ENCODE measurements at places on chromosomes 5 and 9.

- H3K4me1 ChIP-seq: no peaks in the 10 kb centered on the region
- H3K27me3 ChIP-seq: peaks cover 15% of the 10 kb centered on the region
- no peak overlapping the region for H3K4me3 ChIP-seq
- H3K36me3 ChIP-seq: no peaks in the 10 kb centered on the region
- no peak overlapping the region for H3K27ac ChIP-seq
These were observed 25.2 kb downstream of the RALGPS1 start for GRCh38 chr9:126939821-126940221.

- no peaks in the 10 kb centered on the region for H3K4me1 ChIP-seq
- no peak for DNase-seq
- H3K27ac ChIP-seq: no peak overlapping the region
- peaks cover 6% of the 10 kb centered on the region for H3K36me3 ChIP-seq
- no peaks in the 10 kb centered on the region for H3K27me3 ChIP-seq
- H3K4me3 ChIP-seq: no peak overlapping the region
These were observed 10.6 kb downstream of the SPINK4 start for GRCh38 chr9:33250458-33250995.

- H3K27me3 ChIP-seq: peaks cover 56% of the 10 kb centered on the region
- no peak overlapping the region for H3K4me3 ChIP-seq
- H3K4me1 ChIP-seq: no peaks in the 10 kb centered on the region
- H3K36me3 ChIP-seq: no peaks in the 10 kb centered on the region
- H3K27ac ChIP-seq: no peak overlapping the region
These were observed 70.3 kb upstream of the MAP1B start for GRCh38 chr5:72036951-72037350.

- DNase-seq: no peak
- H3K27me3 ChIP-seq: no peaks in the 10 kb centered on the region
- no peak overlapping the region for H3K4me3 ChIP-seq
- H3K4me1 ChIP-seq: peaks cover 10% of the 10 kb centered on the region
- no peak overlapping the region for H3K27ac ChIP-seq
These were observed 26.1 kb upstream of the ANXA6 start for GRCh38 chr5:151183456-151184245.

- no peak overlapping the region for H3K4me3 ChIP-seq
- H3K27me3 ChIP-seq: no peaks in the 10 kb centered on the region
- H3K27ac ChIP-seq: no peak overlapping the region
These were observed 123.4 kb downstream of the BASP1 start for GRCh38 chr5:17340819-17341218.

- no peaks in the 10 kb centered on the region for H3K27me3 ChIP-seq
- H3K27ac ChIP-seq: no peak overlapping the region
- no peaks in the 10 kb centered on the region for H3K36me3 ChIP-seq
- H3K4me3 ChIP-seq: no peak overlapping the region
- no peak for DNase-seq
These were observed 298.8 kb downstream of the ASTN2 start for GRCh38 chr9:117116084-117116483.

DNA sequence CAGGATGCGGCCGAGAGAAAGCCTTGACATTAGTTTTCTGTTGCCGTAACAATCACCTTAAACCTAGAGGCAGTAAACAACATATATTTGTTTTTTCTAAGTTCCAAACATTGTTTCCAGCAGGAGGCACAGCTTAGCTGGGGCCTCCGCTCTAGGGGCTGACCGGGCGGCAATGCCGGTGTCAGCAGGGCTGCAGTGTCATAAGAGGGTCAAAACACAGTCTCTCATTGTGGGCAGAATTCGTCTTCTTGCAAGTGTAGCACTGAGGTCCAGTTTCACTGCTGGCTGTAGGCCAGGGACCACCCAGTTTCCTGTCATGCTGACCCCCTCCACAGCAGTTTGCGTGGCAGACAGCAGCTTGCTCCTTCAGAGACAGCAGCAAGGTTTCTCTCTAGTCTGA is 186.2 kb downstream of the PJA2 start:
- no peak overlapping the region for H3K4me3 ChIP-seq
- no peak for DNase-seq
- H3K27ac ChIP-seq: no peak overlapping the region
- H3K4me1 ChIP-seq: no peaks in the 10 kb centered on the region

DNA sequence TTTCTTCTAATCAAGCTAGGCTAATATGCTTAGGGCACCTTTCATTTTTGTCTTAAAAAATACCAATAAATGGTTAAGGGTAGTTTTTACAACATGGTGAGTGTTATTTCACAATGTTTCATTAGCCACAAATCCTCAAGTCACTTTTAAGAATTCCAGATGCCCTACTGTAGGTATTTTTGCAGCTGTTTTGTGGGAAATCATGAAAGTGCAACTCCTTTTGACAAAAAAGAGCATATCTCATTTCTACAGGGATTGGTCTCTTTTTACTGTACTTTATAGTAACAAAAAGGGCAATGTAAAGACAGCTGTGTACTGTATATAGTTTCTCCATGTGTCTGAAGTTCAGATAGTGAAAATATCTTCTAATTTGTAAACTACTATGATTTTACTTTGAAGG is 28.3 kb upstream of the GAS1 start:
- H3K4me1 ChIP-seq: no peaks in the 10 kb centered on the region
- no peak overlapping the region for H3K4me3 ChIP-seq
- H3K27me3 ChIP-seq: peaks cover 64% of the 10 kb centered on the region
- H3K27ac ChIP-seq: no peak overlapping the region
- no peak for DNase-seq

DNA sequence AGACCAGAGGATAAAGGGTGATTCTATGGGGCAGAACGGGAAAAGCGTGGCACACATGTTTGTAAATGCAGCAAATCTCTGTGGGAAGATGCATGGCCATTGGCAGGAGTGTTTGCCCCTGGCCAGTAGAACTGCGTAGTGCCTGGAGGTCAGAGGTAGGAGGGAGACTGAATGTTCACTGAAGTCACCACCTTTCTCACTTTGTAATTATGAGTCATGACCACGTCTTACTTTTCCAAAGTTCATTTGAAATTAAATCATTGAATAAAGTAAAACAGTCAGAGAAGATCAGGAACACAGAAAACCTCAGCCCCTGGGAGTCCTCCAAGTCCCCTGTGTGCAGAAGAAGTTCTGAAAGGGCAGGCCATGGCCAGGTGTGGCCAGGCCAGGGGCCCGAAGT is 4.6 kb downstream of the PTGES start:
- H3K27ac ChIP-seq: no peak overlapping the region
- H3K36me3 ChIP-seq: no peaks in the 10 kb centered on the region
- peaks cover 16% of the 10 kb centered on the region for H3K4me1 ChIP-seq
- no peak for DNase-seq
- H3K4me3 ChIP-seq: no peak overlapping the region
- peaks cover 7% of the 10 kb centered on the region for H3K27me3 ChIP-seq

DNA sequence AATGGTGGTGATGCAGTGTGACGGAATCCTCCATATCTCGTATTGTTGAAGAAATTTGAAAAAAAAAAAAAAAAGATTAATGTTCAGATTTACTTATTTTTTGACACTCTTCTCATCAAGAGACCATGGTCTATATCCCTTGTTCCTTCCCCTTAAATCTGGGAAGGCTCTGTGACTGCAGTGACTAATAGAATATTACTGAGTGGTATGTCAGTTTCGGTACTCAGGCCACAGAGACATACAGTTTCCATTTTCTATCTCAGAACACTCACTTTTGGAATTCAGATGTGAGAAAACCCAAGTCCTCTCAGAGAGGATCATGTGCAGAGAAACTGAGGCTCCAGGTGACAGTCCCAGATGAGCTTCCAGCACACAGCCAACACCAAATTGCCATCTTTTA is 1193.5 kb downstream of the DTWD2 start:
- no peak for DNase-seq
- no peaks in the 10 kb centered on the region for H3K27me3 ChIP-seq
- no peak overlapping the region for H3K4me3 ChIP-seq

GRCh38 chr5:126449751-126450271 is 26.6 kb downstream of the GRAMD2B start:
- H3K36me3 ChIP-seq: peaks cover 2% of the 10 kb centered on the region
- DNase-seq: peak; percentile 72
- peak overlapping the region; percentile 99 for H3K27ac ChIP-seq
- H3K4me3 ChIP-seq: peak overlapping the region; percentile 93
- H3K4me1 ChIP-seq: peaks cover 89% of the 10 kb centered on the region

DNA sequence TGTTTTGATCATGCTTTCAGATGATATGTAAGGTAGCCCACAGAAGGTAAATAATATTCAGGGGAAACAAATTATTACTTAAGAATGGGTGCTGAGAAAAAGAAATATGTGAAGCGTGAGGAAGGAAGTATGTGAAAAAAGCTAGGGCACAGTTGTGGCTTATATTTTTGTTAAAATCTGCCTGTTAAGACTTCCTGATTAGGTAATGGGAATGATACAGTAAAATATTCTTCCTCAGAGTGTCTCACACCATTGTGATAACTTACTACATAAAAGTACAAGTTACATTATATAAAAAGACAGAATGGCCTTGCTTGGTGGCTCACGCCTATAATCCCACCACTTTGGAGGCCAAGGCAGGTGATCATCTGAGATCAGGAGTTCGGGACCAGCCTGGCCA is 18.7 kb upstream of the PARP8 start:
- no peak overlapping the region for H3K27ac ChIP-seq
- H3K36me3 ChIP-seq: no peaks in the 10 kb centered on the region
- no peaks in the 10 kb centered on the region for H3K4me1 ChIP-seq
- DNase-seq: no peak

GRCh38 chr5:103909391-103909790 is 346.8 kb upstream of the NUDT12 start:
- H3K4me1 ChIP-seq: no peaks in the 10 kb centered on the region
- DNase-seq: no peak
- no peaks in the 10 kb centered on the region for H3K36me3 ChIP-seq
- H3K4me3 ChIP-seq: no peak overlapping the region

DNA sequence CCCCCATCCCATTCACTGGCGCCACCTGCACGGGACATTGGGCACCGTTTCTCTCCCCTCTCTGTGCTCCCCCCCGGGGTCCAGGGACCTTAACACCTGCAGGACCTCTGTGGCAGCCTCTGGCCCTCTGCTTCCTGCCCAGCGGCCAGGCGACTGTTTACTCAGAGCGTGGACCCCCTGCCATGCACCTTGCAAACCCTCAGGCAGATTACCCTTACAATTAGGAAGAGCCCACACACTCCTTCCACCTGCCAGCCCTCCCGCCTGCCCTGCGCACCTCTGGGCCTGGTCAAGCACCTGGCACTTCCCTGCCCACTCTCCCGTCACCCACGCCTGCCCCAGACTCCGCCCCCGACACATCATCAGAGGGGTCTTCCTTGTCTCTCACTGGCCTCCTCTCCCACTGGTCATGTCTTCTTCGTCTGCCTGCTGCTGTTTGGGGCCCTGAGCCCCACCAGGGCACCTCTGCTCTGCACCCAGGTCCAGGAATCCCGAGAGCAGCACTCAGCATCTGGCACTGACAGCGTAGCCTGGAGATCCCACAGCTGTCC is 281.3 kb upstream of the IRX4 start:
- DNase-seq: no peak
- H3K4me1 ChIP-seq: no peaks in the 10 kb centered on the region
- H3K36me3 ChIP-seq: no peaks in the 10 kb centered on the region

- H3K36me3 ChIP-seq: peaks cover 7% of the 10 kb centered on the region
- H3K27me3 ChIP-seq: peaks cover 28% of the 10 kb centered on the region
- H3K4me1 ChIP-seq: peaks cover 4% of the 10 kb centered on the region
- no peak overlapping the region for H3K27ac ChIP-seq
- no peak for DNase-seq
- no peak overlapping the region for H3K4me3 ChIP-seq
These were observed 39.9 kb downstream of the PAX5 start for GRCh38 chr9:36993933-36994764.

- peaks cover 5% of the 10 kb centered on the region for H3K27me3 ChIP-seq
- no peak overlapping the region for H3K4me3 ChIP-seq
- no peak for DNase-seq
- H3K36me3 ChIP-seq: no peaks in the 10 kb centered on the region
- no peak overlapping the region for H3K27ac ChIP-seq
- H3K4me1 ChIP-seq: peaks cover 21% of the 10 kb centered on the region
These were observed 30.7 kb downstream of the RAI14 start for GRCh38 chr5:34686762-34687268.

DNA sequence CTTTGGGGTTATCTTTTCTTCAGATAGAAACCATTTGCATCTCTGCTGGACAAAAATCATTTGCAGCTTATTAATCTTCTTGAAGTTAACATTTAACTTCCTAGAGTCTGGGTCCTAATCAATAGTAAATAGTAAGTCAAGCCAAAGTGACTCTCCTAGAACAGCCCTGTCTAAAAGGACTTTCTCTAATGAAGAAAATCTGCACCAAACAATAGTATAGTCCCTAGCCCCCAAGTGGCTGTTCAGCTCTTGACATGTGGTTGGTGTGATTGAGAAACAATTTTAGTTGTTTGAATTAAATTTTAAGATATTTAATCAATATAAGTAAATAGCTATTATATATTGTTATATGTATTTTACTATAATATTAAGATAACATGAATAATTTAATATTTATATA is 64.6 kb upstream of the SHB start:
- H3K36me3 ChIP-seq: no peaks in the 10 kb centered on the region
- peaks cover 25% of the 10 kb centered on the region for H3K27me3 ChIP-seq
- no peak overlapping the region for H3K27ac ChIP-seq
- H3K4me1 ChIP-seq: no peaks in the 10 kb centered on the region

GRCh38 chr5:141913560-141914198 is 10.0 kb upstream of the DELE1 start:
- H3K36me3 ChIP-seq: no peaks in the 10 kb centered on the region
- H3K27me3 ChIP-seq: peaks cover 30% of the 10 kb centered on the region
- H3K4me3 ChIP-seq: peak overlapping the region; percentile 41
- H3K4me1 ChIP-seq: peaks cover 17% of the 10 kb centered on the region
- H3K27ac ChIP-seq: no peak overlapping the region
- DNase-seq: no peak

- H3K27ac ChIP-seq: no peak overlapping the region
- H3K4me1 ChIP-seq: no peaks in the 10 kb centered on the region
- H3K36me3 ChIP-seq: no peaks in the 10 kb centered on the region
- H3K4me3 ChIP-seq: no peak overlapping the region
- DNase-seq: no peak
These were observed 163.2 kb downstream of the SH3GL2 start for GRCh38 chr9:17742067-17742466.

DNA sequence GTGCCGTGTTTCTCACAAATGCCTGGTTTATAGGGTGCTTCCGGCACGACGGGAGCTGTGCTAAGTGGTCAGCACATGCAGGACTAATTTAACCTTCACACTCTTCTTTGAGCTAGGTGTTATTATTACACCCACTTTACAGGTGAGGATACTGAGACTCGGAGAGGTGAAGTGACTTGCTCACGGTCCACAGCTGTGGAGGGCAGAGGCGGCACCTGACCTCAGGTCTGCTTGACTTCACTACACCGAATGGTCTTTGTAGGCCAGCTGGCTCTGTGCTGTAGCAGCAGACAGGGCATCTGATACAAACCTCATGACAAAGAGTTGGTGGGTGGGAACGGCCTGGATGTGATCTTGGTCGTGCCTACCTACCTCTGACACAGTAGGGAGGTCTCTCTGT is 102.0 kb upstream of the BOD1 start:
- no peaks in the 10 kb centered on the region for H3K27me3 ChIP-seq
- no peaks in the 10 kb centered on the region for H3K4me1 ChIP-seq
- no peak for DNase-seq
- no peaks in the 10 kb centered on the region for H3K36me3 ChIP-seq
- no peak overlapping the region for H3K27ac ChIP-seq
